Psoas muscle (tissue), 8 donors: ENCODE measurements at places on chromosomes 2 and 18. TPM values are rescaled to one million over a fixed set of nuclear protein-coding genes. Genes with fewer than 3 reads are reported as not detected.

DNA sequence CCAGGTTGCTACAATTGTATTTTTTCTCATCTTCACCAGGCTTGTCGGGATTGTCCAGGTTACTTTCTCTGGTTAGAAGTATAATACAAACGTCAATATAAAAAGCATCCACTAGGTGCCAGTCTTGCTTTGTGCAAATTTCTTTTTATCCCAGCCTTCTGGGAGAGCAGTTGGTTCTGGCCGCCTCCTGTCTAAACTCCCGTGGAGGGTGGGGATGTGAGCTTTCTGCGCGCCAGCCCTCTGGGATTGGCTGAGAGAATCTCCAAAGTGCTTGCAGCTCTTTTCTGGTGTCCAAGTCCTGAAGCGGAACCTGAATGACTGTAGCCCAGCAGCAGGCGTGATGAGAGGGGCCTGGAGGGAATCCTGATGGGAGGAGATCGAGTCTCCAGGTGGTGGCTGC is 22.4 kb upstream of the TOGARAM2 start:
- peak; percentile 87 for DNase-seq

GRCh38 chr2:209960676-209961630 is 41.5 kb upstream of the RPE start:
- DNase-seq, result no peak

- DNase-seq, result no peak
Observed at GRCh38 chr18:58784601-58785137, 80.0 kb upstream of the ZNF532 start.

DNA sequence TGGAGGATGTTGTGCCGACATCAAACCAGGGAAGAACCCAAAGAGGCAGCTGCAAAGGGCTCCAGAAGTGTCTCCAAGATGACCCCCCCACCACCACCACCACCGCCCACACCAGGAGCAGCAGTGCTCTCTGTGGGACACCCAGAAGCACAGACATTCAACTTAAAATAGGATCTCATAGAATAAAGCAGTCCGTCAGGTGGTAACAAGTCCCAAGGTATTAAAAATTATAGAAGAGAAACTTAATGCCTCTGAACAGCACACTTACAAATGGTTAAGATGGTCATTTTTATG is 155.5 kb upstream of the ID2 start:
- no peak for DNase-seq

Gene ITGA4
- polyA plus RNA-seq, result 0.27 TPM
